ENCODE measurements at places on chromosomes 3 and 15. TPM values are rescaled to one million over a fixed set of nuclear protein-coding genes. Genes with fewer than 3 reads are reported as not detected.

OXNAD1 gene
- total RNA-seq, result 15.8 TPM

ERC2 gene
- total RNA-seq, result 0.49 TPM

STARD5 gene
- 1.1 TPM for total RNA-seq

SLC2A2 gene
- not detected for total RNA-seq

CADM2 gene
- not detected for total RNA-seq

IFT57 gene
- total RNA-seq, result 26.1 TPM

RBP2 gene
- total RNA-seq, result not detected

HYAL1 gene
- total RNA-seq, result 7.6 TPM

INSYN1 gene
- 0.13 TPM for total RNA-seq

FAM3D gene
- 0.16 TPM for total RNA-seq

ZIC4 gene
- total RNA-seq, result not detected

SNAP23 gene
- total RNA-seq, result 193 TPM

SAXO2 gene
- total RNA-seq, result 0.06 TPM

GABRB3 gene
- not detected for total RNA-seq

BOC gene
- 0.13 TPM for total RNA-seq

SLC33A1 gene
- 12.8 TPM for total RNA-seq

BCHE gene
- total RNA-seq, result 24.3 TPM
